ENCODE measurements at places on chromosomes 3 and 15.

DNA sequence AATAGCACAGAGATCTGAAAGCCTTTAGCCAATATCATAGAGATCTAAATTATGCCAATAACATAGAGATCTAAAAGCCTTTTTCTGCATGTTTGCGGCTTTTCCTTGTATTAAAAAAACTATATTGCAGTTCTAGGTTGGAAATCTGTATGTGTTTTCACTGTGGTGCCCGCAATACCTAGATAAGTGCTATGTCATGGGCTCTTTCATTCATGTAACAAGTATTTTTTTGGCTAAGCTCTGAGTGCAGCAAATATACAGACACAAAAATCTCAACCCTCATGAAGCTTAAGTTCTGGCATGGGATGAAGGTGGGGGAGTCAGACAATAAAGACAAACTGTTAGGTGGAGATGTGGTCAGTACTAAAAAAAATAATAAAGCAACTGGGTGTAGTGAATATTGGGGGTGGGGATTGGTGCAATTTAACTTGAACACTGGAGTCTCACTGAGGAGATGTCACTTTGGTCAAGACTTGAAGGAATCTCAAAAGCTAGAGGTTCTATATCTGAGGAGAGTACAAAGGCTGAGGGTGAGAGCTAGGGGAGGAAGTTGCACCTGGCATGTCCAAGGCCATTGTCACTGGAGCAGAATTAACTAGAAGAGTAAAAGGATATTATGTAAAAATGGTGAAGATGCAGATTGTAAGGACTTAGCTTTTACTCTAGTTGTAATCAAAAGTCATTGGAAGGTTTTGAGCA is 973 bp downstream of the BUB1B start:
- no peak for DNase-seq

- DNase-seq: no peak
Observed at GRCh38 chr3:105388176-105388575, 21.5 kb downstream of the ALCAM start.

DNA sequence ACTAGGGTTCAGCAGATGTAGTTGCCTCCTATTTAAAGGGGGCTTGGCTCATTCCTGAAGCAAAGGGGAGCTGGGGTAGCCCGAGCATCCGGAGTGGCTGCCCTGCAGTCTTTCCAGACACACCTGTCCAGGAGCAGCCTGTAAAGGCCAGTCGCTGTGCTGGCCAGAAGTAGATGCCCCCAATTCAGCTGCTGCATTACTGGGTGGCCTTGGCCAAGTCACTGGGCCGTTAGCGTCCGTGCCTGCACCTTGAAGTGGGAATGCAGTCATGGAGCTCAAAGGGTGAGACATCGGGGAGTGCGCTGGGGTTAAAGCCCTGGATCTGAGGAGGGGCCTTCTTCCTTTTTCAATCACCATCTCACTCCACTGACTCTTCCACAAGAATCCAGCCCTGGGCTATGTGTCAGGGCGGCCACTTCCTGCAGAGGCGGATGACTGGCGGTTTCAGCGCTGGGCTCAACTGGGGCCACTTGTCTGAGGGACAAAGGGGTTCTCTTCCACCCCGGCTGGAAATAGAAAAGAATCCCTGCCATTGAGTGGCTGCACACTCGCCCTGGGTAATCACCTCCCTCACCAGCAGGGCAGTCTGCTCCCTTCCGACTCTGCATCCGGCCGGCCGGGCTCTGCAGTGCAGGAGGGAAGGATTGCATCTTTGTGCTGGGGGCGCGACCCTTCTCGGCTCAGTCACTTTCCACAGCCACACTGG is 11.8 kb downstream of the ALDH1A3 start:
- no peak for DNase-seq

DNA sequence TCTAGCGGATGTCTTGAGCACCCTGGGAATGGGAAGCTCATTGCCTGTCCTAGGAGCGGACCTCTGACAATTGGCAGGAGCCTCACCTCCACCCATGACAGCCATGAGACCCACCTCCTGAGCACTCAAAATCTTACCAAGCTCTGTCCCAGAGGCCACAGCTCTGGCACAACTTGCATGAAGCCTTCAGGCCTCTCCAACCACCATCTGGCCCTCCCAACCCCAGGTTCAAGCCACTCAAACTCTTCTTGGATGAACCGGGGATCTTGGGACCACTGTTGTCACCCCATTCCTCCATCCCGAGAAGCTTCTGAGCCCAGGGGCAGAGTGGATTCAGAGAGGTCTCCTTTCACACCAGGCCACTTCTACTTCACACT is 1.5 kb downstream of the VIPR1 start:
- DNase-seq: no peak

DNA sequence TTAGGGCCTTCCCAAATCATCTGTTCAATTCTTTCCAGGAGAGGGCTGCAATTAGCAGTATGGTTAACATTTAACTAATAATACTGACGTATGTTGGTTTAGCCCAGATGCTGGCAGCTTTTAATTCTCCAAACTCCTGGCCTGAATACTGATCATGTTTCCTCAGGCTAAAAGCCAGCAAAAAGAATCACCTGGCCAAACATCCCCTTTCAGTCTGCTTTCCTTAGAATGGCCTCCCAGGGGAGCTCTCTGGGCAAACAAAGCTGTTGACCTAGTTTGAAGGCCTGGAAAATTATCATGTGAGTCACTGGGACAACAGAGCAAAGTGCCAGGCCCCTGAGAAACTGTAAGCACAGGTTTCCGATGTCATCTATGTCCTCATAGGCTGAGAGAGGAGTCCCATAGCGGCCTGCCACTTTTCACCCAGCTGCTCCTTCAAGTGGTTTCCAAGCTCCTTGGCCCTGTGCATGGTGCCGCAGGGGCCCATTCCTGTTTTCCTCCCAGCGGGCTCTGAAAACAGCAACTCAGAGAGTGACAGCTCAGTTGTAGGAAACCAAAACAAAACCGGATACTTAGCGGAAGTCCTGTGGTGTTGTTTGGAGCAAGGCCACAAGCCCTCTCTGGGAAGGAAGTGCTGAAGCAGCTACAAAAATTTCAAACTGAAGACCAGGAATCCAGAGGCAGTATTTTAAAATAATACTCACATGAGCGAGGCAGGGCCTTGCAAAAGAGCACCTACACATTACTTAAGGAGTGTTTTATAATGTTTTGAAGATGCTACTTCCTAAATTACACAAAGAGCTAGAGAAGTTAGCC is 36.5 kb upstream of the RAB11A start:
- peak; percentile 50 for DNase-seq

DNA sequence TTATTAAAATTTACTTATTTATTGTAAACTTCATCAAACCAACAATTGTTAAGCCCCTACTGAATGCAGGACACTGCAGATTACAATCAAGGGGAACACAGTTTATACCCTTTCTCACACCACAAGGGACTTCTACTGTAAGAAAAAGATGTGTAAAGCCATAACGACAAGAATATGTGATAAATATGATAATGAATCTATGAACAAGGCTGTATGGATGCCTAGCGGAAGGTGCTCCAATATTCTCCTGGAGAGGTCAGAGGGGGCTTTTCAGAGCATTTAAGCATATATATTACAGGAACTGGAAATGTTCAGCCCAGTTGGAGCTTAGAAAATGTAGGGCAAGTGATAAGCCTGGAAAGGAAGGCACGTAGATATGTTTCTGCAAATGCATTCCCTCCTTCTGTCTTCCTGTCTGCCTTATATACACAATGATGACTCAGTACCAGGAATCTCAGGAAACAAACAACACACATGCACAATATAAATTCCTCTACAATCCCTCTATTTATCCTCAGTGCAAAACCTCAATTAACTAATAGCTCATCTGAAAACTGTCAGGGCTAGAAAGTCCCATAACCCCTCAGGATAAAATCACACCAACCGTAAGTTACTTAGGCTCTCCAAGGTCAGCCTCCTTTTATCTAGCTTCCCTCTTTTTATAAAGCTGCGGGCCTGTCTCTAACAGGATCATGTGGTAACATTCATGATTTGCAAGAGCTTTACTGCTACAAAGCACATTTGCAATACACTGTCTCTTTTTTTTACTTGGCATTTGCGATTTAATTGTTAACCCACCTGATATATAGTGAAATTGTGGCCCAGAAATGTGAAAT is 393.1 kb downstream of the LPP start:
- no peak for DNase-seq

DNA sequence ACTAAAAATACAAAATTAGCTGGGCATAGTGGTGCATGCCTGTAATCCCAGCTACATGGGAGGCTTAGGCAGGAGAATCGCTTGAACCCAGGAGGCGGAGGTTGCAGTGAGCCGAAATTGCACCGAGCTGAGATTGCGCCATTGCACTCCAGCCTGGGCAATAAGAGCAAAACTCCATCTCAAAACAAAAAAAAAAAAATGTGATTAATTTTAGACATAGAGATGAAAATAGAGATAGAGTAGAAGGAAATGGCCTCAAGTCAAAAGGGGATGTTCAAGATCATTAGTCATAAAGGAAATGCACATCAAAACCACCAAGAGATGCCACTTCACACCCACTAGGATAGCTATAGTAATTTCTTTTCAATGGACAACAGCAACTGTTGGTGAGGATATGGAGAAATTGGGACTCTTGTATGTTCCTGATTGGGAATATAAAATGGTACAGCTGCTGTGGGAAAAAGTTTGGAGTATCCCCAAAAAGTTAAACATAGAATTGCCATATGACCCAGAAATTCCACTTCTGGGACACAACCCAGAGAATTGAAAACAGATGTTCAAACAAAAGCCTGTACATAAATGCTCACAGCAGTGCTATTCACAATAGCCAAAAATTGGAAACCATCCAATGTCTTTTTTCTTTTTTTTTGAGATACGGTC is 55.4 kb downstream of the ABHD2 start:
- no peak for DNase-seq

DNA sequence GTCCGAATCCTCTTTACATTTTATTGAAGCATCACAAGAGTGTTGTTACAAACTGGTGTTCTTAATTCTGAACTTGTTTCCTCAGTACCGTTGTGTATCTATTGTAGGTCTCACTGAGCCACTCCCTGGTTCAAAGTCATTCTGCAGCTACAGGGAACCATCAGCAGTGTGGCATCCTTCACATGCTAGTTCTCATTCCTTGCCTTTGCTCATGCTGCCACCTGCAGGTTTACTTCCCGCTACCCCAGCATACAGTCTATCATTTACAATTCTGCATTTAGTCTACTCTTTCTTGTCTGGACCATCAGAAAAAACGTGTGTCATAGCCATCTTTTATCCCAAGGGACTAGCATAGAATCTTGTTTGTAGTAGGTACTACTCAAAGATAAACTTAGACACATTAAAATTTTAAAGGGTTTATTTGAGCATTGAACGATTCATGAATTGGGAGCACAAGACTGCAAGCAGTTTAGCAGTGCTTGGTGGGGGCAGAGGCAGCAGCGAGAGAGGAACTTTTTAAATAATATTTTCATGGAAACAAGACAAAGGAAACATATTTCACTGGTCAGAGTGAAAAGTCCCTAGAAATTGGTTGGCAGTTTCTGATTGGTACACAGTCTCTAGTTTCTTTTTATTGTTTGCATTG is 402.1 kb downstream of the CADM2 start:
- no peak for DNase-seq

- DNase-seq: no peak
Observed at GRCh38 chr15:41988896-41989572, 16.7 kb upstream of the EHD4 start.

DNA sequence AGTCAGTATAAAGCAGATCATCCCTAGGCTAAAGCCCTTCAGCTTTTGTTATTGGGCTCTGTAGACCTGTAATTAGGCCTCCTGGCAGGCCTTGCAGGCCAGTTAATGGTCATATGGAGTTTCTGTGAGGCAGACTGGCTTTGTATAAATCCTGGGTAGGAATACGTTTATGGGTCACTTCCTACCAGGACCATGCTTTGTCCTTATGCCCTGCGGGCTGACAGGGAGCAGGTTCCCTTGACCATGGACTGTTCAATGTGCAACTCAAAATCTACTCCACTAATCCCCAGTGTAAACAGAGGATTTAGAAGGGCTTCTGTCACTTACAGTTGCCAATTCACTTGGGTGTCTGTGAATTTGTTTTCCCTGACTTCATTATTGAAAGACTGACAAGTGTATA is 202.7 kb upstream of the MLF1 start:
- DNase-seq: no peak

DNA sequence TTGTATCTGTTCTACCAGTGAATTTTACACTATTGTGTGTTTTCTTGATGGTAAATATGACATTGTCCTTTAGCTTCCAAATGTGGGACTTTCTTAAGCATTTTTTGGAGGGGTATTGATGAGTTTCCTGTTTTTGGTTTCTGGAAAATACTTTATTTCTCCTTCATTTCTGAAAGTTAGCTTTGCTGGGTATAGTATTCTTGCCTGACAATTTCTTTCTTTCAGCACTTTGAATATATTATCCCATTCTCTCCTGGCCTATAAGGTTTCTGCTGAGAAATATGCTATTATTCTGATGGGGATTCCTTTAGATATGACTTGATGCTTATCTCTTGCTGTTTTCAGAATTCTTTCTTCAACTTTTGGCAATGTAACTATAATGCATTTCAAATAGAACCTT is 15.4 kb upstream of the ATP2C1 start:
- no peak for DNase-seq

- DNase-seq: no peak
Observed at GRCh38 chr15:48096355-48096786, 24.4 kb upstream of the SLC24A5 start.

GRCh38 chr3:10526366-10526765 is 21.0 kb upstream of the ATP2B2 start:
- DNase-seq: no peak

GRCh38 chr3:174340624-174341587 is 518.2 kb upstream of the NAALADL2 start:
- DNase-seq: no peak

GRCh38 chr3:126439346-126439967 is 36.2 kb downstream of the ZXDC start:
- DNase-seq: no peak

DNA sequence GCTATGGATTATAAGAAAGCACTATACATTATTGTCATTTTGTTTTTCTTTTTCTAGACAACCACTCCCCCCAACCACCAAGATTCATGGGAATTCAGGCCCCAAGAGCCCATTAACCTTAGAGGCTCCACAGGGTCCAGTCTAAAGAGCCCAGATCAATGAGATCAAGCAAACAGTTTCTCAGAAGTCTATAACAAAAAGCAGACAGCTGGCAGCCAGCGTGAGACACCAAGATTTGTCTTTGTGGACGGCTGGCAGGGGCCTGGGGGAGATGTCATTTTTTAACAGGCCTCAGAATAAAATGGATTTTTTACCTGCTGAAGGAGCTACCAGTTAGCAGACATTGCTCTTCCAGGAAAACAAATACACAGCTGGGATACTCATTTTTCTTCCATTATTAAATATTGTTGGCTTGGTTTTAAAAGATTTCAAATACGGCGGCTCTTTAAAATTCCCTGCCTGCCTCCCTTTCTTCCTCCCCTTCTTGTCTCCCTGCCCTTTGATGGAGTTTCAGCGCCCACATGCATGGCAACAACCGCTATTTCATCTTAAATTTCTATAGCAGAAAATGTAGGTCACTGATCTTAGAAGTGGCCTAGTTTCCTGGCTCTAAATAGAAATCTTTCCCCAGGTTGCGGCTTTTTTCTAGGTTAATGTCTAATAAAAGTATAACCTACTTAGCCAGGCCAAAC is 130.6 kb downstream of the FAM174B start:
- no peak for DNase-seq
